Retinal pigment epithelial cell (primary cell): ENCODE measurements at places on chromosomes 3 and 15.
A peak's percentile ranks its signal among the peaks of the same experiment; 100 is the strongest.

GRCh38 chr3:108100906-108101660, 10.3 kb upstream of the CD47 start:
- no peak for DNase-seq

GRCh38 chr3:98812851-98813374, 49.8 kb downstream of the ST3GAL6 start:
- no peak for DNase-seq

- peak; percentile 78 for DNase-seq
These were observed 94.3 kb downstream of the AQP9 start for GRCh38 chr15:58232281-58233065.

GRCh38 chr3:159886050-159886449, 102.6 kb upstream of the IL12A start:
- DNase-seq = no peak

DNA sequence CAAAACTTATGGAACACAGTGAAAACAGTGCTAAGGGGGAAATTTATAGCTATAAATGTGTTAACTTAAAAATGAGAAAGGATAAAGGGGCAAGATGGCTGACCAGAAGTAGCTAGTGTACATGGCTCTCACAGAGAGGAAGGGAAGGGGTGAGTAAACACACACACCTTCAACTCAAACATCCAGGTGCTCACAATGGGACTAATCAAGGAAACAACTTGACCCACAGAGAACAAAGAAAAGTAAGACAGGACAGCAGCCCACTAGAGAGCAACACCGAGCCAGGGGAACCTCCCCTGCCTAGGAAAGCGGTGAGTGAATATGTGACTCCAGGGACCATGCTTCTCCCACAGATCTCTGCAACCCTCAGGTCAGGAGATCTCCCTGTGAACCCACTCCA, 85.0 kb upstream of the UBP1 start:
- no peak for DNase-seq

GRCh38 chr15:64137226-64137833, 14.2 kb upstream of the SNX22 start:
- no peak for DNase-seq

- no peak for DNase-seq
These were observed 84.0 kb upstream of the SEC13 start for GRCh38 chr3:10404876-10405275.

GRCh38 chr3:20320489-20320888, 134.5 kb upstream of the SGO1 start:
- DNase-seq = no peak

DNA sequence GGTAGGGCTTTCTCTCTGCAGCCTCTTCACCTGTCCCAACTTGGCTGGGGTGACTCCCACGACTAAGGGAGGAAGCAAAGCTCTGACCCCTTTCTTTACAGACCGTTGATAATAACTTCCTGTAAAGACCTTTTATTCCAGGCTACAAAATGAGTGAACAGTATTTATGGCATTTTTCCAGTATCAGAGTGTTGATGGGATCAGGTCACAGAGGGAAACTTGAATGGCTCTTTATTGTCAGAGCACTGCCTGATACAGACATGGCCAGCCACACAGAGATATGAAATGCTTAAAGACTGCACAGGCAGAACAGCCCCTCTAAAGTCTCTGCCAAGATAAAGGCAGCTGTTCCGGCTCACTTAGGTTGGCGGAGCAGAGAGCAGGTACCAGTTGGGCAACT, 1033.9 kb upstream of the NR2F2 start:
- DNase-seq = no peak

- peak; percentile 40 for DNase-seq
These were observed 412 bp upstream of the CTXN2 start for GRCh38 chr15:48190932-48191573.

GRCh38 chr3:176861137-176861536, 336.1 kb downstream of the TBL1XR1 start:
- DNase-seq = no peak

- DNase-seq = no peak
These were observed 103.0 kb downstream of the RPL22L1 start for GRCh38 chr3:170766823-170767575.

GRCh38 chr3:132721479-132722164, 587 bp downstream of the NPHP3 start:
- DNase-seq = peak; percentile 43

- peak; percentile 93 for DNase-seq
These were observed 48.3 kb upstream of the TRIM42 start for GRCh38 chr3:140629357-140630137.

DNA sequence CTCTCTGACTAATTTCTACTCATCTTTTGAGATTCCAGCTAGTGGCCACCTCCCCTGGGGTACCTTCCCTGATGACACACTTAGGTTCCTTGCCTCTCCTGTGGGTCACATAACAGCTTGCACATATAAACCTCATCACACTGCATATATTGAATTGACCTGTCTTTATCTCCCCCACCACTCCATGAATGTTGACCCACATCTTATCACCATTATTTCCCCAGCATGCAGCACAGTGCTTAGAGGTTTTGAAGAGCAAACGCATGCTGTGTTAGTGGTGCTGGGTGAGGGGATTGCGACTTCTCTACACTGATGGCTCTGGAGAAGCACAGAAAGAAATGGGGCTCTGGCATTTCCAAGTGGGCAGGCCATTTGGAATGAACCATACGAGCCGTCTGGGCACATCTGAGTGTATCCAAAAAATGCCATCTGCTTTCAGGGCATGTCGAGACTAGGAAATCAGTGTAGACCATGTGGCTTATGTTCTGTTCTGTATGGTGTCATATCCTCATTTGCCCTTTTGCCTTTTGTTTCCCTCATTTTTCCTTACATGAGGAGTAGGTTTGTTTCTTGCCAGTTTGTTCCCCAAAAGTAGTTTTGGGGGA, 333.2 kb upstream of the TRIM42 start:
- DNase-seq = no peak

DNA sequence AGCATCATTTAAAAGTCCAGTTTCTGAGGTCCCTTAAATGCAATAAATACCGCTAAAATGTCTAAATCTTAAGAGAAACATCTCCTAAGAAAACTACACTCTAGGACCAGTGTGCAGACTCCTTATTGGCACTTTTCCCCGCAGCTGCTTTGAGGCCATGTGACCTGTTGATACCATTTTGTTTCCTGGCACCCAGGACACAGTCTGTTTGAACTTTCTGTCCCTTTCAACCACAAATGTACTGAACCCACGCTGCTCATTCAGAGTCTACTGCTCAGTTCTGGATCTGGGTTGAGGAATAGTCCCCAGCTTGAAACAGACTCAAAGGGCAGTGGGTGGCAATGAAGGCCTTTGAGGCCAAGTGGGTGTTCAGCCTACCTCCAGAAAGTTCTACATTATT, 17.1 kb downstream of the LDHAL6B start:
- DNase-seq = no peak

DNA sequence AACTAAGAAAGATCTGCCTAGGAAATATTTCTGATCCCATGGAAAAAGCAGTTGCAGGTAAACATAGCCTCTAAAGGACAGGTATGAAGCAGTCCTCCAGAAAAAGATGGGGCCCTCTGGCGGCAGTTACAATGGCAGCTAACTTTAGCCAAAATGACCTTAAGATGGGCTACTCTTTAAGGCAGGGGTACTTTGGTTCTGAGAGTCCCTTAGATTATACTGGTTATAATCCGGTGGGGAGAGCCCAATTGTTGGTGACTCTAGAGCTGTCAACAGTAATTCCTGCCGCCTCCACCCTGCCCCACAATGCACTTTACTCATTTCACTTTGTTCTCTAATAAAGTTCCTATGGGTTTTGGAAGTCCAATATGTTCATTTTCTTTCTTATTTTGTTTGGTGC, 412.8 kb upstream of the WNT5A start:
- DNase-seq = no peak

DNA sequence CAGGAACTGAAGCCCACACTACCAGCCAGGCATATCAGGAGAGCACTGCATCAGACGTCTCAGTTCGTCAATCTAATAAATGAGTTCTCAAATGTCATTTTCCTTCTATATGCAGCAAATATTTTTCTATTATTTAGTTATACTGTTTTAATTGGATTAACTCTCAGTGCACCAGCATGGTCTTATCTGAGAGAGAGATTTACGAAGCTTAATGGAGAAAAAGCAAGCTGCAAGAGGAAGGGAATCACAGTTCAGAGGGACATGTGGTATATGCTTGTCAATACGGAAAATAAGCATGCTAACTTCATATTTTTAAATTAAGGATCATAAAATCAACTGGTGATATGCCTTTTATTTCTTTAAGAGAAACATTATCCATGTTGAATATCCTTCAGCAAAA, 213.1 kb upstream of the NECTIN3 start:
- peak; percentile 16 for DNase-seq

GRCh38 chr15:64443016-64443415, 17.4 kb upstream of the ZNF609 start:
- no peak for DNase-seq

DNA sequence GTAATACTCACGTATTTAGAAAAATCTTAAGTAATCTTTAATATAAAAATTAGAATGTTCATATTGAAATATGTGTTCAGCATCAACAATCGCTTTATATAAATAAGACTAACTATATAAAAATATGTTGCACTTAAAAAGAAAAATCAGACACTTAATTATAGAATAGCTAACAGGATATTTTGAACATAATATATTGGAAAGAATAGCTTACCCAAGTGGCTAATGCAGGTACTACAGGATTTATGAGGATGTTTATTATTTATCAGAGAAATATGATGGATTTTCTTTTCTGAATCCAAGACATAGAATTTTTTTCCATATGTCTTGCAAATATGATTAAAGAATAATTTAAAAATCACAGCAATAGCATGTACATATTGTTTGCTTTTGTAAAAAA, 567.9 kb upstream of the GBE1 start:
- no peak for DNase-seq

DNA sequence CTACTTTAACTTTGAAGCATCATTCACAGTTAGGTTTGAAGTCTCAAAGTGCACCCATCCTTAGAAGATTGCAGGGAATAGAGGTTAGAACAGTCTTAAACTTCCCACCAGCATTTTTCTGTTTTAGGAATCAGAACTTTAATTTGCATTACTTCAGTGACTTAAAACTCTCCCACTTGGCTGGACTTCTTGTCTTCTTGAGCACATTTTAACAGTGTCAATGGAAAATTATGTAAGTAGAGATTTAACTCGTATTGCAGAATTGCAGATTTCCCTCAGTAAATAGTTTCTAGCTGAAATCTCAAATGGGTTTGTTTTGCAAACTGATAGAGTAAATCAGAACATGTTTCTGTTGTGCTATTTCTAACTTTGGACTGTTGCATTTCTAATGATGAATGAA, 369.6 kb downstream of the OTOL1 start:
- no peak for DNase-seq

GRCh38 chr3:126529585-126530170, 5.7 kb downstream of the CHST13 start:
- DNase-seq = no peak

GRCh38 chr15:36782681-36783080, 203.3 kb downstream of the CDIN1 start:
- DNase-seq = no peak

DNA sequence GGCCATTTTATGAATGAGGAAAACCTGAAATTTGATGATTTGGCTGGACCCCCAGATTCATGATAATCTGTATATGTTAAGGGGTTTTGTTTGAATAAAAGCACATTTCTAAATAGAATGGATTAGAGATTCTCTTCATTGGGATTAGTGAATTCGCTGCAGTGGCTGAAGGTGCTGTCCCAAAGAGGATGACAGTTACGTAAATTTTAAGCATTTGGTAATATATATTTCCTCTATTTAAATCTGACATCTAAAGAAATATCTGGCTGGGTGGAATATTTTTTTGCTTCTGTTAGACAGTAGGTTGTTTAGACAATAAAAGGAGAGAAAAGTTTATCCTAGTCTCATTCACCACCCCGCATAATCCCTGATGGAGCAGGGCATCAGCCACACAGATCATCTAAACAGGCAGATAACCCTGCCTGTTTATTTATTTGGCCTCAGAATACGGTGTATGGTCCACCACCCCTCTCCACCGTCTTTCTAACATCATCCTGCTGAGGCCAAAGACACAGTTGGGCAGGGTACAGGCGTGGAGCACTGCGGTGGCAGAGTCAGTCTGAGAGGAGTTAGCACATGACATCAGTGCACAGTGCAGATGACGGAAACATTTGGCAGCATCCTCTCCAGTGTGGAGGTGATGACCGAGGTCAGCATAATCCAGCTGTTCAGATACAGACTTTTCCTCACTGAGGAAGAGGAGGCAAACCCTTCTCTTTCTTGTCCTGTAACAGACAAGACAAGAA, 20.4 kb upstream of the NFKBIZ start:
- DNase-seq = no peak
